ENCODE measurements at places on chromosomes 16 and 17.

DNA sequence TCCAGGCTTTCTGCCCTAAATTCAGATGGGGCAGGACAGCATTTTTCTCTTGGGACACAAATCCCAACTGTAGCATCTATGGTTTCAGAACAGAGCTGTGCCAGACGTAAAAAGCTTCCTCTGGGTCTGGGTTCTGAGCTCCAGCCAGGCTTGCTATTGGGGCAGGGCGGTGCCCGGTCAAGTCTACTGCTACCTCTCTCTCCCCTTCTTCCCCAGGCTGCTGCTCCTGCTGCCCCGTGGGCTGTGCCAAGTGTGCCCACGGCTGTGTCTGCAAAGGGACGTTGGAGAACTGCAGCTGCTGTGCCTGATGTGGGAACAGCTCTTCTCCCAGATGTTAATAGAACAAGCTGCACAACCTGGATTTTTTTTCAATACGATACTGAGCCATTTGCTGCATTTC lies 1.1 kb downstream of the MT1M start:
- DNase-seq, result no peak

DNA sequence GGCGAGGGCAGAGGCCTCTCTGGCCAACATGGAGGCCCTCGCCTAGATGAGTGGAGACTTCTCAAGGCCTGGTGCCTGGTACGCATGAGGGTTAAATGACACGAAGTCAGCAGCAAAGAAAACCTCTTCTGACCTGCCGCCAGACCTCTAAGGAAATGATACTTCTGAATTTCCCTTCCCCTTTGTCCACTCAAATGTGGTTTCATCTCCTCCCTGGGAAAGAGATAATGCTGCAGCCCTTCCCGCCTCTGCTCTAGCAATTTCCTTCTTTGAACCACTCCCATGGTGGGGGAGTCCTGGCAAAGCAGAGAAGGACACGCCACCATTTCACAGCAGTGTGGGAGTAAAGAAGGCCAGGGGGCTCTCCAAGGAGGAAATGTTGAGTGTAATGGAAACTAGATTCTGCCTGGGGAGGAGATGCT lies 65.7 kb upstream of the BCAR1 start:
- DNase-seq, result no peak

DNA sequence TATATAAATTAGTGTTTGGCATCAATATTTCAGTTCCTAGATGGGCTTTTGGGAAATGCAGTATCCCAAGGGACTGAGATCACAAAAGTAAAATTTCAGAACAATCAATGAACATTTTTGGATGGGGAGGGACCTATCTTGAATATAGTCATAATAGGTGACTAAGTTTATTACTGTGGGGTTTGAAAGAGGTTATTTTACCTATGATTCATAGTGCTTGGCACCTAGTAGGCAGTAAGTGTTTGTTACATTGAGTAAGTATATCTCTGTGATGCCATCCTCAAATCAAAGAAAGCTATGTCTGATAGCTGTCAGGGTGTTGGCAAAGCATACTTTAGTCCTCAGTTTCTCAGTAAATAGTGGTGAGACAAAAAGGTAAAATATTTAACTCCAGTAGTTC lies 36.9 kb downstream of the ZNF207 start:
- no peak for DNase-seq

- no peak for DNase-seq
Observed at GRCh38 chr17:11535231-11535630, 63.0 kb upstream of the DNAH9 start.

DNA sequence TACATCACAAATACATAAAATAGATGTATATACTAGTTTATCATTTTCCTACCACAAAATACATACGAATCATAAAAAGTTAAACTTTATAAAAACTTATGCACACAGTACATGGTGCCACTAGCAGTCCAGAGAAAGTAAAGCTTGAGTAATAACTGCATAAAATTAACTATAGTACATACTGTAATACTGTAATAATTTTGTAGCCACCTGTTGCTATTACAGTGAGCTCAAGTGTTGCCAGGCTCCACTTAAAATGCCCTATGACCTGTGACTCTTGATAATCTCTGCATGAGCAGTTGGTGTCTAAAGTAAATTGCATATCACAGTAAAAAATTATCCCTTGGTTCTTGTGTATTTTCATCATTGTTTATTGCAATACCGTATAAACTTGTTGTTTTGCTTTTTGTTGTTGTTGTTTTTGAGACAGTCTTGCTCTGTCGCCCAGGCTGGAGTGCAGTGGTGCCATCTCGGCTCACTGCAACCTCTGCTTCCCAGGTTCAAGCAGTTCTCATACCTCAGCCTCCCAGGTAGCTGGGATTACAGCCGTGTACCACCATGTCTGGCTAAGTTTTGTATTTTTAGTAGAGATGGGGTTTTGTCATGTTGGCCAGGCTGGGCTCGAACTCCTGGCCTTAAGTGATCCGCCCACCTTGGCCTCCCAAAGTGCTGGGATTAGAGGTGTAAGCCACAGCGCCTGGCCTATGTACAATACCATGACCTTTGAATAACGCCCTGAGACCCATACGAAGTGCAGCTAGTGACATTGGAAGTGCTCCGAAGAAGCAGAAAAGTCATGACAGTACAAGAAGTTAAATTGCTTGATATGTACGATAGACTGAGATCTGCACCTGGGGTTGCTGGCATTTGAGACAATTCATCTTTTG lies 6.6 kb downstream of the LUC7L3 start:
- DNase-seq, result no peak

DNA sequence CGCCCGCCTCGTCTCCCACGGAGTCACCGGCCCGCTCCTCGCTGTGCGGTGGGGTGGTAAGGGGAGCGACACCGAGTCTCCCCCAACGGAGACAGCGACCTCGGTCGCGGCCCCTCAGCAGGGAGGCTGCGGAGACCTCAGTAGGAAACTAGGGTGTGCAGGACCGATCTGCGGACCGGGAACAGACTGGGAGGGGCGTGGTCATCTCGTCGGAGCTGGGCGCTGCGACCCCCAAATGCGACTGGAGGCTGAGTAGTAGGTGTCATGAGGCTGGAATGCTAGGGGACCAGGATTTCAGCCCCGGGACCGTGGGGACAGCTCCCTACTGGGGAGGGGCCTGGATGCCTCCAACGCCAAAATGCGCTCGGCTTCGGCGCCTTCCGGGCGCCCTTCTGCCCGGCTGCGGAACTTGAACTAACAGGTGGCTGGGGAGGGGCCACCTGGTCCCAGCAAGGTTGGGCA lies 1.3 kb downstream of the CACNG4 start:
- DNase-seq, result no peak

GRCh38 chr17:82605939-82606600 lies 42.2 kb downstream of the WDR45B start:
- DNase-seq, result no peak

GRCh38 chr16:191831-192230 lies 11.6 kb downstream of the HBQ1 start:
- DNase-seq, result no peak

- no peak for DNase-seq
Observed at GRCh38 chr16:1475552-1476114, 805 bp upstream of the CLCN7 start.

GRCh38 chr17:59004338-59005111 lies 102.2 kb downstream of the TRIM37 start:
- DNase-seq, result peak; percentile 76

DNA sequence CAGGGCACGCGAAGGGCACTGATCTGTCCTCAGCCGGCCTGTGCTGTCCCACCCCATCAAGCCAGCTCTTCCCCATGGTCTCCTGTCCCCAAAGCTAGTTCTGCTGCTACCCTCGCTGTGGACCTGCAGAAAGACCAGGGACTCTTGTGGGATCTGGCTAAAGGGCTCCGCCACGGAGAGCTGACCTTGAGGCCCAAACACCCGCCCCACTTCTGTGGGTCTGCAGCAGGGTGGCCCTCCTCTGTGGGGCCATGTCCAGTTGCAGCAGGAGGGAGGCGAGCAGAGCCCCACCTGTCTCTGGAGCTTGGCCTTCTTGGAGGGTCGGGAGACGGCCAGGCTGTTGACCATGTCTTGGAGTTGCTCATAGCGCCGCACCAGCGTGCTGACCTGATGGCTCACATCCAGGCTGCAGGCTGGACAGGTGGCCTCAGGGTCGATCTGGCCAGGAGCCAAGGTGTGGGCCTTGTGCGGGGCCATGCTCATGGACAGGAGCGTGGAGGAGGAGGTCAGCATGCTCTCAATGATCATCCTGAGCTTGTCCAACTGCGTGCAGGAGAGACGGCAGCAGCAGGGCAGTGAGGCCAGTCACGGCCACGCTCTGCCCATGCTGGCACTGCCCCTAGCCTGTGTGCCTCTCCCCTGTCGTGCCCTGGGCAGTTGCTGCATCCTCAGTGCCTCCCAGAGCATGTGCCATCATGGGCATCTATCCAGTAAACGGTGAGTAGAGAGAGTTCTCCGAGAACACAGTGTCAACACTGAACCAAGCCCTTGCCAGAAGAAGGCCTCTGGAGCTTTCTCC lies 16.6 kb downstream of the UBALD2 start:
- DNase-seq, result no peak

- DNase-seq, result no peak
Observed at GRCh38 chr17:76232342-76232741, 8.0 kb downstream of the RNF157 start.

- DNase-seq, result peak; percentile 64
Observed at GRCh38 chr17:81365148-81365600, 30.1 kb upstream of the BAHCC1 start.

- peak; percentile 33 for DNase-seq
Observed at GRCh38 chr16:27169511-27170071, 33.7 kb upstream of the KDM8 start.

GRCh38 chr17:66643815-66644710 lies 190.9 kb upstream of the CACNG5 start:
- DNase-seq, result no peak

DNA sequence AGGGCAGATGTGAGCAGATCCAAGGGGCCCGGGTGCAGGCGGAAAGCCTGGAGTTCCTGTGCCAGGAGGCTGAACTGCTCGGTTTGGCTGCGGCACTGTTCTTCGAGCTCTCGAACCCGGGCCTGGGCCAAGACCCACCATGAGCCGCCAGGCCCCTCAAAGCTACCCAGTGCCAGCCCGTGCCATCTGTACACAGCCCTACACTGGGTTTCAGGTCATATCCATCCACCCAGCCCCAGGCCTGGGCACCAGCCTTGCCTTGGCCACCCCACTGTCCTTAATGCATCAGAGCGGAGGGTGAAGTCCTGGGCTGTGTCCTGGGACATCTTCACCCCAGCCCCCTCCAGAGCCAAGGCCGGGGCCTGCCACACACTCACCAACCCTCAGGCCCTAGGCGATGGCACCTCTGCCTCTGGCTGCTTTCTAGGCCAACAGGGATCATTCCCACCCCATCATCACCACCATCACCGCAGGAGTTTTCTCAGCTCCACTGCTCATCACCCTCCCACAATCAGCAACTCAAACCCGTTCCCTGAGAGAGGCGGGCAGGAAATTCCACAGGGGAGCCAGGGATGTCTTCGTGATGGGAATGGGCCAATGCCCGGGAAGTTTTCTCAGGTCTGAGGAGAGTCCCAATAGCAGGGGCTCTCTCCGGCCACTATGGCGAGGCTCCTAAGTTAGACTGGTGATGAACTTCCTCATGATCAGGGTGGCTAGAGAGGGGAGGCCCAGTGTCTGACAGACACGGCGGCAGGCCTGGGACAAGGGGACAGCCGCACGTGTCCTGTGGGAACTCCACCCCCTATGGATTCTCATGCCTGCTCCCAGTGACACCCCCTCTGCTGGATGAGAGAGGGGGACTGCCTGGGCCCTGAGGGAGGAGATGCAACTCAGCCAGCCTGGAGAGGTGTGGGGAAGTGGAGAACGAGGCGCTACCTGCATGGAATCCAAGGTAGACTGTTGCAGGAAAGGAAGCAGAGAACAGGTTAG lies 9.1 kb downstream of the TSPOAP1 start:
- no peak for DNase-seq

- DNase-seq, result no peak
Observed at GRCh38 chr17:2487306-2487705, 24.4 kb downstream of the METTL16 start.

- peak; percentile 81 for DNase-seq
Observed at GRCh38 chr17:30433514-30433913, 43.7 kb upstream of the GOSR1 start.

- no peak for DNase-seq
Observed at GRCh38 chr17:47687328-47687690, 6.7 kb upstream of the TBKBP1 start.

DNA sequence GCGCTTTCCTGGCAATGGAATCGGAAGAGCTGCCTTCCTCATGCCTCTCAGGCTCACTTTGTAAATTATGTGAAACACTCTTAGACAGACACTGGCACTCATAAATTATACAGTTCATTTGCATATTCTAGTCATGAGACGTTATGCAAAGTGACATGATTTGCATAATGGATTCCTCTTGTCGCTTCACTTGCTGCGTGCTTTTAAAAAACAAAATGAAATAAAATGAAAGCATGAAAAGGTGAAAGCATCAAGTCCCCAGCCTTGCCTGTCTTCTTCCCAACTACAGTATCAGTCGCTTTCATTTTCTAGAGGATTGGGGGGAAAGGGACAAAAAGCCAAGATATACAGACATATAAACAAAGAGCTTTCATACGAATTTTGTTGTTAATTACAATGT lies 252.8 kb upstream of the PMFBP1 start:
- no peak for DNase-seq

GRCh38 chr17:78998311-78999055 lies 11.1 kb downstream of the CANT1 start:
- DNase-seq, result no peak

- DNase-seq, result no peak
Observed at GRCh38 chr16:22692916-22693637, 120.9 kb upstream of the HS3ST2 start.

GRCh38 chr17:42846594-42847280 lies 2.4 kb downstream of the AOC2 start:
- no peak for DNase-seq

GRCh38 chr17:79031996-79032875 lies 8.3 kb downstream of the C1QTNF1 start:
- no peak for DNase-seq

GRCh38 chr16:53619235-53619634 lies 84.4 kb downstream of the RPGRIP1L start:
- DNase-seq, result no peak

- no peak for DNase-seq
Observed at GRCh38 chr17:41307647-41308046, 1.5 kb downstream of the KRTAP16-1 start.

GRCh38 chr17:223723-224471 lies 42.4 kb upstream of the DOC2B start:
- DNase-seq, result no peak

DNA sequence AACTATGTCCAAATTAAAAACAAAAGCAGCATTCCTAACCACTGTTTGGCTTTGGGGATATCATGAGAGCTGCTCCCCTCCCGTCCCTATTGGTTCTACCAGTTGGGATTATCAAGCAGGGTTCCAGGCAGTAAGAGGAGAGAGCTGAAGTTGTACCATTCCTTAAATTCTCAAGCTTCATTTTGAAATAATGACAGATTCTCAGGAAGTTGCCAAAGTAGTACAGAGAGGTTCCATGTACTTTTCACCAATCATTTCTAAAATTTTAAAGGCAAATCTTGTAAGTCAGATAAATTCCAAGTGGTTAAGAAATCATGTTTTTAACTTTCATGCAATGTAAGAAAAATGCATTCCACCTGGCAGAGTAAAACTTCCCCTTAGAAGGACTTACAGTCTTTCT lies 36.9 kb downstream of the TEX2 start:
- DNase-seq, result no peak

GRCh38 chr16:4611337-4612021 lies 3.2 kb downstream of the UBALD1 start:
- no peak for DNase-seq

GRCh38 chr17:40115101-40115436 lies 6.7 kb upstream of the MSL1 start:
- no peak for DNase-seq

- DNase-seq, result no peak
Observed at GRCh38 chr17:35801583-35802224, 6.3 kb upstream of the MMP28 start.

All from ACHN (cell line).